ENCODE measurements at places on chromosomes 1 and 21.
A peak's percentile ranks its signal among the peaks of the same experiment; 100 is the strongest.

DNA sequence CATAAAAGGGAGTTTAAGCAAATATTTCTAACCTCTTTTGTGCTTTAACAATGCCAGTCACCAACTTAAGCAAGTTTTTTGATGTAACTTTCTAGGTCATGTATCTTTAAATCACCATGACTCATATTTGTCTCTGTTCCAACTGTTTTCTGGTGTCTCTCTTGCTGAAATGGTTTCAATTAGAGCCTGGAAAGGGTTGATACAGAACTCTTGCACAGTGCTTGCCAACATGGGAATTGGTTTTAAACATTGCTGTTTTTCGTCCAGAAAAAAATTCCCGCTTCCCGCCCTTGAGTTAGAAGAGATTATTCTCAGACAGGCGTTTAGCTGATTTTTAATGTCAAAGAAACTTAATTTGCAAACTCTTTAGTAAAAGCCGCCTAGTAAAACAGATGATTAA lies 46.4 kb upstream of the SLC22A15 start:
- no peak for DNase-seq

GRCh38 chr1:185091480-185091879 lies 46.1 kb downstream of the RNF2 start:
- DNase-seq = no peak

GRCh38 chr1:202145068-202145743 lies 669 bp upstream of the ARL8A start:
- DNase-seq = no peak

- no peak for DNase-seq
Measured at GRCh38 chr1:183281039-183281438, 95.0 kb downstream of the LAMC2 start.

- no peak for DNase-seq
Measured at GRCh38 chr1:33060579-33061083, 20.3 kb upstream of the AZIN2 start.

- no peak for DNase-seq
Measured at GRCh38 chr21:44612029-44612486, at the start of gene KRTAP10-8. Gene KRTAP10-8, plus strand, starts transcription at chr21:44612079. Its CDS starts 22 bp downstream, at chr21:44612101.

GRCh38 chr1:1208713-1209433 lies 2.5 kb upstream of the TNFRSF18 start:
- DNase-seq = no peak

GRCh38 chr1:112461200-112461871 lies 47.4 kb upstream of the WNT2B start:
- no peak for DNase-seq

- DNase-seq = no peak
Measured at GRCh38 chr1:23817633-23818032, 7.6 kb downstream of the HMGCL start.

- no peak for DNase-seq
Measured at GRCh38 chr1:220182111-220182510, 88.2 kb downstream of the IARS2 start.

- DNase-seq = no peak
Measured at GRCh38 chr1:75135573-75136194, 1.5 kb downstream of the LHX8 start.

- DNase-seq = peak; percentile 98
Measured at GRCh38 chr1:181424786-181425403, 58.4 kb upstream of the CACNA1E start.

DNA sequence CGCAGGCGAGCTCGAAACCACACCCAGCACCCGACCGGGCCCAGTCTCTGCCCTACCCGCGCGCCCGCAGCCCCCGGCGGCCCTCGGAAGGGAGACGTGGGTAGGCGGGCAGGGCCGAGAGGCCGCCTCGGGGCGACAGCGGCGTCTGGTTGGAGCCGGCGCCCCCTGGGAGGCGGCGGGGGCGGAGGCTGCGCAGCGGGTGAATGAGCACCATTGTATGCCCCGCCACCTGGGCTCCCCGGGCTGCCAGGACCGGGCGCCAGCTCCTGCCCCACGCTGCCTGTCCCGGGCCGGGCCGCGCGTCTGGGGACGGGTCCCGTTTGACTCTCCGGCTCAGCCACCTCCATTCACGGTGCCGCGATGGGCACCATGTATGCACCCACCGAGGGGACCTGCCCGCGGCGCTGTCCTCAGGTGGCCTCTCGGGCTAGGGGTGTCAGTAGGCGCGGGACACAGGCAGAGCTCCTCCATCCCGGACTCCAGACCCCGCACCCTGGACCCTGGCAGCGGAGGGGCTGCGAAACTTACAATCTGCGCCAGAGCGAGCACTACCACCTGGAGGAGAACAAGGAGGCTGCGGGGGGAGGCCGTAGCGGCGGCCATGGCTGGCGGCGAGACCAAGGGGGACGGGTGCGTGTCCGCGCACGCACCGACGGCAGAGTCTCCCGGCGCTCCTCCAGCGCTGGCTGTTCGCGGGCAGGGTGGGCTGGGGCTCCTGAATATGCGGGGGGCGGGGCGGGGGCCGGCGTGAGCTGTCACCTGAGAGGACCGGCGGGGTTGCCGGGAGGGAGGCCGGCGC lies at the start of gene COL9A2:
TSS of gene COL9A2 (minus strand) at position 692 of the 799 bp plus-strand sequence. CDS start at position 603, 89 bp downstream.
- peak; percentile 56 for DNase-seq

- DNase-seq = no peak
Measured at GRCh38 chr1:246519514-246519913, 12.4 kb upstream of the SMYD3 start.

DNA sequence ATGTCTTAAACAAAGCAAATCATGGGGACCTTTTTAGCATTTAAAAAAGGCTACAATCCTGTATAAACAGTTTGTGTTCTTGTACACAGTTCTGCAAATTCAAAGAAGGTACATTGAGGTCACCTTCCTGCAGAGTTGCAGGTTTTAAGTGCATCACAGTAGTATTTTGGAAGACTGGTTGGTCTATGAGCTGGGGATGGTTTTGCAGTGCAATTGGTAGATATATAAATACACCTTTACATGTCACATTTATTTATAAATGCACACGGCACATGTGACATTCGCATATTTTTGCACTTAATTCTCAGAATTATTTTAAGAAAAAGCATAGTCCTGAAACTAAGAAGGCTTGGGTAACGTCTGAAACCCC lies 599 bp upstream of the ITPKB start:
- no peak for DNase-seq

DNA sequence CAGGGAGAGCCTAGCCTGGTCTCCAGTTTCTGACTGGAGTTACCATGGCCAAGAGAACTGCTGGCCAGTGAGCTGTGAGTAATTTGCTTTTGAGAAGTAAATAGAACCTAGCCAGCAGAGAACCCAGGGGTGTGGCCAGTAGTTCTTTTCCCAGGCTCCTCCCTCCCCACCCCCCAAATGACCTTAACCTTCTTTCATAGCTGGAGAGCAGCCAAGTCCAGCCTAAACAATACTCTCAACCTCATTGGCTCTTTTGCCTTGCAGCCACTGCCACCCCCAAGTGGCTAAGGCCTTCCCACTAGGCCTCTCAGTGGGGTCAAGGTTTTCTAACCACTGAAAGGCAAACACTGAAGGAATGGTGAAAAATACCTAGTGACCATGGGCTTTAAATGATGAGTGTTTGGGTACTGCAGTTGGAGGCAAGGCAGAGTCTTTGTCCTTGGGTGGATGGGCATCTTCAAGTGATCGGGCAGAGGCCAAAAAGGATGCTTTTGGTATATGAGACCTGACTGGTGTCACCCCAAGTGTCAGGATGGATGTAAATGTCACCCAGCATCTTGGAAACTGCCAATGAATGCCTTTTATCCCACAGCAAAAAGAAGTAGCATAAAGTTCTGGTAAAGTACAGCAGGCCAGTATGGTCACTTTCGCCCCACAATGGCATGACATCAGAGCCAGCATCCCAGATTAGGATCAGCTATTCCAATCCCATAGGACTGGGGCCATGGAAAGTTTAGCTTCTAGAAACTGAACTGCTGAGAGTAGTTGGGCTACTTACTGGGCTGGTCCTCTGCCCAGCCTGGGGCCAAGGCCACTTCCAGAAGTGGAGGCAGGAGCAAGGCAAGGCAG lies 3.5 kb upstream of the PIGV start:
- DNase-seq = no peak

- DNase-seq = no peak
Measured at GRCh38 chr1:219147571-219148019, 26.1 kb upstream of the LYPLAL1 start.

- DNase-seq = peak; percentile 79
Measured at GRCh38 chr1:92485381-92486250, 1.1 kb downstream of the GFI1 start.

- DNase-seq = no peak
Measured at GRCh38 chr1:230160957-230161771, 94.1 kb downstream of the GALNT2 start.

DNA sequence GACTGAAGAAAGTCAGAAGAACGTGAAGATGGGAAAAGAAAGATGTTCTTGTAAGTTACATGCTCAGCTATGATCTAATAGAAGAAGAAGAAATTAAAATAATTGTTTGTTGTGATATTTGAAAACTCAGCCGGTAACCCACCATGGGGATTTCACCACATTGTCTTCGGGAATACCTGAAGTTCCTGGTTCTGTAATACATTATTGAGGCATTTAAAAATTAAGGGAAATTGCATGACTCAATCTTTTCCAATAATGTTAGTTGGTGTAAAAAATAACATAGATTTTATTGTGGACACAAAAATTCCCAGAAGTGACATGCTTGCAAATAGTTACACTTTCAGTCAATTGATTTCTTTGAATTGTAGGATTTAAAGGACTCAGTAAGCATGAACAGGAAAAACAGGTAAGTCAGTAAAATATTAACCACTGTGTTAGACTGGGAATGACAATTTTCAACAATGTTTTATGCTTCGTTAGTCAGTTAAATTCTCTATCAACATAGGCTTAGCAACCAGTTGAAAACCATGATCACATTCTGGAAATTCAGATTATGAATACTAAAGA lies 745.1 kb downstream of the LTN1 start:
- no peak for DNase-seq

DNA sequence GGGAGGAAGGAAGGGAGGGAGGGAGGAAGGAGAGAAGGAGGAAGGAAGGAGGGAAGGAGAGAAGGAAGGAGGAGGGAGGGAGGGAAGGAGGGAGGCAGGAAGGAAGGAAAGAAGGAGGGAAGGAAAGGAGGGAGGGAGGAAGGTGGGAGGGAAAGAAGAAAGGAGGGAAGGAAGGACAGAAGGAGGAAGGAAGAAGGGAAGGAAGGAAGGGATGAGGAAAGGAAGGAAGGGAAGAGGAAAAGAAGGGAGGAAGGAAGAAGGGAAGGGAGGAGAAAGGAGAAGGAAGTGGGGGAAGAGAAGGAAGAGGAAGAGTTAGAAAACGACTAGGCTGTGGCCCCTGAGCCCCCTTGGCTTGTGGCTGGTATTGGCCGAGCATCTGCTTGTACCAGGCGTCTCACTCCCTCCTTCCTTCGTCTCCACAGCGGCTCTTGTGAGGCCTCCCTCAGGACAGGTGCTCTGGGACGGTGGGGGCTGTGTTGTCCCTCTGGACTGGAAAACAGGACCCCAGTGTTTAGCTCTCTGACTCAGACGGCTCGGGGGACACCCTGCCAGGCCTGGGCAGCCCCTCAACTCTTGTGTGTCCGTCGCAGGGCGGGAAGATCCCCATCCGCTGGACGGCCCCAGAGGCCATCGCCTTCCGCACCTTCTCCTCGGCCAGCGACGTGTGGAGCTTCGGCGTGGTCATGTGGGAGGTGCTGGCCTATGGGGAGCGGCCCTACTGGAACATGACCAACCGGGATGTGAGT lies 36.2 kb upstream of the C1QA start:
- no peak for DNase-seq

DNA sequence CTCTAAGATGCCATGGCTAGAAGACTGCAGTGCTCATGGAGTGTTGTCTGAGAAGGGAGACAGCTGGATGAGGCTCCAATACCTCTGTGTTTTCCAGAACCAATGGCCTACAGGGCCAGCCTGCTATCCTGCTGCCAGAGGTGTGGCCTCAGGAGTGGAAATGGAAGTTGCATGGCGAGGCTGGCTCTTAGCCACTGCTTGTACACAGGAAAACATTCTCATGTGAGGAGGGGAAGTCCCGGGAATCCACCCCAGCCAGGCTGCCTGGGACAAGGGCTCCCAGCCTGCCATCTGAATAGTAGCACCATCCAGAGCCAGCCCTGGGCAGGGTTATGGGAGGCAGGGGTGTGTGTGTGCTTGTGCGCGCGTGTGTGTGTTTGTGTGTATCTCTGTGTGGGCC lies 56.5 kb downstream of the SDC3 start:
- DNase-seq = no peak

- DNase-seq = no peak
Measured at GRCh38 chr1:64095832-64096231, 107.6 kb upstream of the UBE2U start.

GRCh38 chr1:116472431-116472961 lies 98.3 kb downstream of the CD58 start:
- DNase-seq = no peak

DNA sequence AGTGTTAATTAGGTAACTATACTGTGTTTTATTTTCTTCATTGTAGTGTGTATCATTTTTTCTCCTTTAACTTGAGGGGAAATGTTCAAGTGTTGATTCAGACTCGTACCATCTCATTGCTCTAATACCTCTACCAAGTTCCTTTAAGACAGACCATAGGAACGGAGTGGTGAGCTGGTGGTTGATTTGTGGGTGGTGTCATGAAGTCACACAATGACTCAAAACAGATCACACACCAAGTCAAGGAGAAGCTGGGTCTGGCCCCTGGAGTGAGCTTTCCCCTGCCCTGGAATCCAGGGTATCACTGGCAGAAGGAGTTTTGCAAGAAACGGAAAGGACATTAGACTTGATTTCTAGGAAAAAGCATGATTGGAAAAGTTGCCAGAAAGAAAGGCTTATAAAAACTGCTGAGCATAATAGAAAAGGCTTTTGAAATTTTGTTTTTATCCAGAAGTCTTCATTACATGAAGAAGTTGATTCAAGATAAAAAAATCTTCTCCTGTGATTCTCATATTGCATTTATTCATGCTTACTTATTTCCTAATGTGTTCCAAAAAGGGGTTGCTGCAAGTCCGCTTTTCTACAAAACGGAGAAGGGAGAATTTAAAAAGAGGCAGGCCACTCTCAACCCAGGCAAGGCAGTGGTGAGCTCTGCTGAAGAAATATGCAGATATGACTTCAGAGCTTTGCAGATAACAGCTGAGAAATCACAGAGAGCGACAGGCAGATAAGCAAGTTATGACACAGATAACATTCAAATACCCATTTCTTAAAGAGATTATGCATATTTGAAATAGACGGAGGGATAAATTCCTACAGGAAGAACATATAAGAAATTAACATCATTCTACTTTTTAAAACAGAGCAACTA lies 79.7 kb downstream of the TBX19 start:
- no peak for DNase-seq

DNA sequence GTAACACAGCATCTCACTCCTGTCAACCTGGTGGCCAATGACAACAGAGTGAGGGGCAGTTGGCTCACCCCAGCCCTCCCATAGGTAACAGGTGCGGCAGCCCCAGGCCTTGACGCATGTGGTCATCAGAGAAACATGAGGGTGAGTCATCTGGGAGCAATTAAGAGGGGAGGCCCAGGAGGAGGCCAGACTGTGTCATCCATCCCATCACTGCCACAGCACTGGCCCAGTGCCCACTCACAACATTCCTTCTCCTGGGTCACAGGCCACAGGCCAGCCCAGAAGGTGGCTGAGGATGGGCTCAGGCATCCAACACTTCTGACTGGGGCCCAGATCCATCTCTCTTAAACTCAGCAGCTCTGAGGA lies 17.1 kb downstream of the TEX35 start:
- DNase-seq = no peak
